ENCODE measurements at places on chromosomes 12 and 14. TPM values are rescaled to one million over a fixed set of nuclear protein-coding genes. Genes with fewer than 3 reads are reported as not detected.

GRCh38 chr14:72332046-72332445 lies 399.8 kb downstream of the RGS6 start:
- DNase-seq, result no peak

DNA sequence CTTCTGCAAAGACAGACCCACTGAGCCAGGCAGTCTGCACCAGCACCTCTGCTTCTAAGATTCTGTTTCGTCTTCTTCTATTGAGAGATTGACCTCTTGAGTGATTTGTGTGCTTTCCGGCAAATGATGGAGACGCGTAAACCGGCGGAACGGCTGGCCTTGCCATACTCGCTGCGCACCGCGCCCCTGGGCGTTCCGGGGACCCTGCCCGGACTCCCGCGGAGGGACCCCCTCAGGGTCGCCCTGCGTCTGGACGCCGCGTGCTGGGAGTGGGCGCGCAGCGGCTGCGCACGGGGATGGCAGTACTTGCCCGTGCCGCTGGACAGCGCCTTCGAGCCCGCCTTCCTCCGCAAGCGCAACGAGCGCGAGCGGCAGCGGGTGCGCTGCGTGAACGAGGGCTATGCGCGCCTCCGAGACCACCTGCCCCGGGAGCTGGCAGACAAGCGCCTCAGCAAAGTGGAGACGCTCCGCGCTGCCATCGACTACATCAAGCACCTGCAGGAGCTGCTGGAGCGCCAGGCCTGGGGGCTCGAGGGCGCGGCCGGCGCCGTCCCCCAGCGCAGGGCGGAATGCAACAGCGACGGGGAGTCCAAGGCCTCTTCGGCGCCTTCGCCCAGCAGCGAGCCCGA lies 703 bp downstream of the ASCL4 start:
- DNase-seq, result peak; percentile 76

DNA sequence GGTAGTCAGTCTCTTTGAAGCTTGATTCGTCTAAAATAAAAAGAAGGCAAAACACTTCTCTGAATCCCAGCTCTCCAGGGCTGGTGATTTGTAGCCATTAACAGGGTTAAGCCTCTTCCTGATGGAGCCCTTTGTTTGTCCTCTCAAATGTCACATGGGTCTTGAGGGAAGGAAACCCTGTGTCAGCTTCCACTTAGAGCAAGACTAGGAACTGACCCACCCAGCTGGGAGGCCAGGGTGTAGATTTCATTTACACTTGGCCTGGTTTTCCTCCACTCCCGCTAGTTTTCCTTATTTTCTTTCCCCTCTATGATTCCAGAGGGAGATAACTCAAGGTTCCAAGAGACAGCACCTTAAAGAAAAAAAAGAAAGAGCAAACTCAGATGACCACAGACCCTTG lies 230.5 kb upstream of the EGLN3 start:
- DNase-seq, result no peak

- peak; percentile 56 for DNase-seq
These were observed 14.0 kb upstream of the SELPLG start for GRCh38 chr12:108647585-108648287.

DNA sequence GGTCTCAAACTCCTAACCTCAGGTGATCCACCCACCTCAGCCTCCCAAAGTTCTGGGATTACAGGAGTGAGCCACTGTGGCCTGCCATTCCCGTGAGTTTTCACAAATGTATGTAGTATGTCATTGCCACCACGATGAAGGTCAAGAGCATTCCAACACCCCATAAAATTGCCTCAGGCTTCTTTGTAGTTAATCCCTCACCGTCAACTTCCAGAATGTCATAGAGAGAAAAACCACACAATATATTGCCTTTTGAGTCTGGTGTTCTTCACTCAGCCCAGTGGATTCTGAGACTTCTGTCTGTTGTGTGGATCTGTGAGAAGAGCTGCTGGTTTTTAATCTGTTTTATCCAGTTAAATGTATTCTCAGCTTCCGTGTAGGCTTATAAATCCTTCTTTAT lies 12.6 kb upstream of the CFAP251 start:
- DNase-seq, result no peak

GRCh38 chr12:115203701-115204100 lies 519.7 kb upstream of the TBX3 start:
- no peak for DNase-seq

- no peak for DNase-seq
These were observed 3.9 kb upstream of the FGF23 start for GRCh38 chr12:4383304-4383865.

GRCh38 chr12:41108032-41108431 lies 80.1 kb upstream of the PDZRN4 start:
- DNase-seq, result no peak

DNA sequence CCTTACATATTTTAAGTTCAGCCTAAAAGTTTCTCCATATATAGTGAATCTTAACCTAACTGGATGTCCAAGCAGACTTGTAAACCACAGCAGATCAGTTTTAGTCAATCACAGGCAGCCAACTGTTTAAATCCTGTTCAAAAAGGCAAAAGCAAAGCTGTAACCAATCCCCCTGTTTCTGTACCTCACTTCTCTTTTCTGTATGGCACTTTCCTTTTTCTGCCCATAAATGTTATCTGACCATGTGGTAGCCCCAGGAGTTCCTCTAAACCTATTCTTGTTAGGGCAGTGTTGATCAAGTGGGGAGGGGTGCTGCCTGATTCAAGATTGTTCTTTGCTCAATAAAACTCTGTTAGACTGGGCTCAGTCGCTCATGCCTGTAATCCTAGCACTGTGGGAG lies 8.5 kb upstream of the DACT1 start:
- no peak for DNase-seq

DNA sequence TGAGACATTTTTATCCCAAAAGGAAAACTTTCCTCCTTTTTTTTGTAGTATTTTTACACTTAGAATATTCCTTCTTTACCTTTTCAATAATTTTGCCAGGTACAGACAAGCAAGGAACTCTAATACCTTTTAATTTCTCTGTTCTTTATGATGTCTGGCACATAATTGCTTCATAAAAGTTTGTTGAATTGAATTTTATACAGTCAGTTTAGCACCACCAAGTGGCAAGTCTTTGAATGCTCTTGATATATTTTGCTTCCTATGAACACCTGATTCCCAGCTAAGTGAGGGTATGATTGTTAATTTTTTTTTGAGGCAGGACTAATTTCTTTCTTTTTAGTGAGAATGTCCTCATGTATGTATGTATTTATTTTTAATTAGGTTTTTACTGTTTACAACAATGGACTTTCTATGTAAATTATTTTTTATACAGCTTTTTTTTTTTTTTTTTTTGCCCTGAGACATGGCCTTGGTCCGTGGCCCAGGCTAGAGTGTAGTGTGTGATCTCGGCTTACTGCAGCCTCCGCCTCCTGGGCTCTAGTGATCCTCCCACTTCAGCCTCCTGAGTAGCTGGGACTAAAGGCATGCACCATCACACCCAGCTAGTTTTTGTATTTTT lies 6.9 kb downstream of the TBC1D15 start:
- DNase-seq, result no peak

GRCh38 chr12:111304642-111305071 lies 64.2 kb downstream of the PHETA1 start:
- DNase-seq, result no peak

DNA sequence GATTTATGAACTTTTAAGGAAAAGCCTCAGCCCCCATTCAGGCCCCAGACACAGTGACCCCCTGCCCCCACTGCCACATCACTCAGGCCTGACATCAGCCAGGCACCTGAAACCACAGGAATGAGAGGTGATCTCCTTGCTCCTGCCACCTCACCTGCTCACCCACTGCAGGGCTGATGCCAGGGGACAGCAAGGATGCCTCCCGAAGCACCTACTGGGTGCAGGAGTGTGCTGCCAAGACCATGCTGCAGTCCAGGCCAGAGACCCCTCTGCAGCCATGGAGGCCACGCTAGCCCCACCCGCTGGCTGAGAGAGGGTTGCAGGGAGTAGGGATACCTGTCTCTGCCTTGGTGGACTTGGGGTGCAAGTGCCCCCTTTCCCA lies 18.6 kb upstream of the KRT7 start:
- peak; percentile 58 for DNase-seq

GRCh38 chr12:39780913-39781446 lies 161.4 kb upstream of the ABCD2 start:
- DNase-seq, result no peak

GRCh38 chr12:76789335-76790050 lies 25.6 kb downstream of the ZDHHC17 start:
- no peak for DNase-seq

Gene IFNG
- total RNA-seq, result 2.2 TPM

Gene ASIC1
- 0.91 TPM for total RNA-seq

Gene PSMC6
- total RNA-seq, result 82.8 TPM
